ENCODE measurements at places on chromosomes 2 and 18.

DNA sequence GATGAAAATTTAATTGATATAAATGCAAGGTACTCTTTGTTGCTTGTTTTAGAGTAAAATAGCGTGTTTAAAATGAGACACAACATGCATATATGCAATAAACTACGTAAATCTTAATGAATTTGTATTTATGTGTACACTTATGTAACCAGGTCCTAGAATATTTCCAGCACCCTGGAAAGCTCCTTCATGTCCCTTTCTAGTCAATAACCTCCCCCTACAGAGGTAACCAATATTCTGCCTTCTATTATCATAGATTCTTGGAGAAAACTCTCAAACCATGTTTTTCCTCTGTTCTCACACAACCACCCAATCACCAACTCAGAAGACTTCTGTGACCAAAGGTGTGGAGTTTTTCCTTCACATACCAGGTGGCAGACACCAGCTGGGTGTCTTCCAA, 79.6 kb upstream of the THUMPD2 start:
- no peak for DNase-seq

DNA sequence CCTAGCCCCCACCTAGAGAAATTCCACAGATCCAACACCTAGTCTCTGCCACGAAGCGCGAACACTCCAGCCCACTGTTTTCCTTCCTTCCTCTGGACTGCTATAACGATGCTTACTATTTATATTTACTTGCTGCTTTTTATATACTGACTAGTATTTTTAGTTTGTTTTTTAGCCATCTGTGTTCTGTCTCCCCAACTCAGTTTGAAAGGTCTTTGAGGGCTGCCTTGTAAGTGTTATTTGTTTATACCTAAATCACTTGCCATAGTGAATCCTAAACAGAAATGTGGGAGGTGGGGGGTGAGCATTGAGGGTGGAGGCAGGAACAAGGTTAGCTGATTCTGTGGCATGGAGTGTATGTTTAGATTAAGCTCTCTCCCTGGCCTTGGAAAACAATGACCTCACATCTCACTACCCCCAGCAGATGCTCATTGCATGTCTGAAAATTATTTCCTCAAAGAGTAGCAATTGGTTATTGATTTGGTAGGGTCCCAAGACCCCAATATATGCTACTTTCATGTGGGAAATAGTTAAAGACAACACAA, 1.1 kb upstream of the NCKAP5 start:
- DNase-seq, result no peak

- no peak for DNase-seq
Measured at GRCh38 chr18:32958746-32959145, 185.9 kb upstream of the KLHL14 start.

GRCh38 chr2:37645836-37646235, 25.6 kb downstream of the CDC42EP3 start:
- no peak for DNase-seq

GRCh38 chr2:31703253-31703652, 122.5 kb upstream of the SRD5A2 start:
- DNase-seq, result no peak

- DNase-seq, result peak; percentile 43
Measured at GRCh38 chr2:30692829-30693275, 114.4 kb downstream of the CAPN13 start.
